Stimulated activated CD8-positive, alpha-beta memory T cell treated with anti-CD3 and anti-CD28 coated beads, Interleukin-4, amount 100 ng/mL, for 4 hours (primary cell): ENCODE measurements at places on chromosomes 16 and 17.

GRCh38 chr16:1791256-1791942, 2.1 kb downstream of the IGFALS start:
- DNase-seq: no peak

DNA sequence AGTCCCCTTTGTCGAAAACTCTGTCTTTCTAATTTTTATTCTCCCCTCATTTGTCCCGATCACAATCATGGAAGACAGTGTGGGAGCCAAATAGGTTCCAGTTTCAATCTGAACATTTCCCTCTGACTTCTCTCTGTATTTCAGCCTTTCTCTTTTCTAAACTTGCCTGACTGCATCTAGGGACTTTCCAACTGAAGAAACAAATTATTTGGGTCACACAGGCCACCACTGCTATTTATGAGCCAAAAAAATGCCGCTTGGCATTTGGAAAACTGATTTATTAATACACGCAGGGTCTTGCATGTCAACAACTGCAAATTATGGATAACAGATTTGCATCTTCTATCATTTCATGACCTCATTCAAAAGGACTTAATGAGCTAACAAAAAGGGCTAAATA, 55.2 kb upstream of the ELAC2 start:
- no peak for DNase-seq

DNA sequence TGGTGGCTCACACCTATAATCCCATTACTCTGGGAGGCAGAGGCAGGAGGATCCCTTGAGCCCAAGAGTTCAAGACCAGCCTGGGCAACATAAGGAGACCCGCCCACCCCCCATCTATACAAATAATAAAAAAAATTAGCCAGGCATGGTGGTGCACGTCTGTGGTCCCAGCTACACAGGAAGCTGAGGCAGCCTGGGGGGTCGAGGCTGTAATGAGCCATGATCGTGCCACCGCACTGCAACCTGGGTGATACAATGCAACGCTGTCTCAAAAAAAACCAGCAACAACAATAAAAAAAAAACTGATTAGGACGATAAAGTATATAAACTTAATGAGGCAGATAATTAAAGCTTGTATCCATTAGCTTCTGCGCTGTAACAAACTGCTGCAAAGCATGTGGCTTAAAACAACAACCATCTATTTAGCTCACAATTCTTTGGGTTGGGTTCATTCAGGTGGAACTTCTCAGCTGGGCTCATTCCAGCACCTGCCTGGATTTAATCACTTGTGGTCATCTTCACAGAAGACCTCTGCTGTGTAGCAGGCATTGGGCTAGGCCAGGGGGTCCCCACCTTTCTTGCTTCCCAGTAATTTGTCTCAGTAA, 45.8 kb downstream of the LCMT1 start:
- no peak for DNase-seq

GRCh38 chr16:86608301-86608747, 30.0 kb downstream of the FOXL1 start:
- DNase-seq: no peak

- DNase-seq: no peak
Measured at GRCh38 chr16:88274847-88275246, 107.9 kb upstream of the ZNF469 start.

DNA sequence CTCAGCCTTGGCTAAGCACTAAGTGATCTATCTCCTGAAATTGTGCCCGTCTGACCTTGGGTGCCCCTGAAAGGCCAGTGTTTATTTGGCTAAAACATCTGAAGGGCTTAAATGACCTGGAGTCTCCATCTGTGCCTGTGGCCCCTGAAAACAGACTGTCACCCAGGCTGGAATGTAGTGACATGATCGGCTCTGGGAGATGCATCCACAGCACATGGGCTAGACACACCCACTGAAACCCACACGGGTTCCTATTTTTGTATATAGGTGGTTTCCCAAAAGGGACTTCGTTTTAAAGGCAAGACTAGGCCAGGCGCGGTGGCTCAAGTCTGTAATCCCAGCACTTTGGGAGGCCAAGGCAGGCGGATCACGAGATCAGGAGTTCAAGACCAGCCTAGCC, 13.5 kb downstream of the CEP295NL start:
- no peak for DNase-seq

DNA sequence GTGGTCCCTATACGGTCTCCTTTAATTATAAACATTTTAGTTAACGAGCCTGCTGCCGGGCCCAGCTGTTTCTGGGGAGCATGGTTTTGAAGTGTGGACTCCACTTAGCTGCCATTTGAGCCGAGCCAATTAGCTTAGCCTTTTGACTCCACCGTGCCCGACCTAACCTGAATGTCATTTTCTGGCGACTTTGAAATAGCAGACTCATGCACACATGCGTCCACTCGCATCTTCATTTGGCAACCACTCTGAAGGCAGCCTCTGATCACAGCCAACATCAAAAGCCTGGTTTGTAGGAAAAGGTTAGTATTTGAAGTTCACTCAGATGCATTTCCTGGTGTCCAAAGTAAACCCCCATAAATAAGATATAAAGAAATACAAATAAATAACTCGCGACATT, 16.8 kb downstream of the AXIN2 start:
- DNase-seq: no peak

DNA sequence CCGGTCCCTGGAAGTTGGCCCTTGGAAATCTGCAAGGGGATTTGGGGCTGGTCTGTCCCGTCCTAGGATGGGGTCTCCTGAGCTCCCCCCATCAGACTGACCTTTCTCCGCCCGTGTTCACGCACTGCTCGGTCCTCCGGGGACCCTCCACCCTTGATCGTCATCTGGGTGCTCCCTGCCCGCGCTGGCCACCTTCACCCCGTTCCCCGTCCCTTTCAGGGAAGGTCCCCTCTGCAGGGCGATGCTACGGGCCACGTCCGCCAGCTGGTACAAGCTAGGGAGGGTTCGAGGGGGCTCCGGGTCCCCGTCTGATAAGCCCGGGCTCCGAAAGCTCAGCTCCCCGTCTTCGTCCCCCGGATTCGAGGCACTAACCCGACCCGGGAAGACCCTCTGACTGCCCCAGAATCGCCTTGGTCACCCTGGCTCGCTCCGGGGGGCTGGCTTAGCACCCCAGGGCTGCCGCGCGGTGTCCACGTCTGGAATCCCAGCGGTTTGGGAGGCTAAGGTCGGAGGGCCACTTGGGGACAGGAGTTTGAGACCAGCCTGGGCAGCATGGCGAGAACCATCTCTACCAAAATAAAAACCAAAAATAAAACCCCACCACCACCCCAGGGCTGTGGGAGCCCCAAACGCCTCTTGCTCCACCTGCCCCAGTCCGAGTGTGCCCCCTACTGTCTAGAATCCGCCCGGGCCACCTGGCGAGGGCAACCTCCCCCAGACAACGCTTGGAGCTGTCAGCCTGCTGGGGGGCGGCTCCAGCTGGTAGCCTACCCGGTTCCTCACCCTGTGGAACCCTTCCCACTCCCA, 1.1 kb upstream of the SLC43A2 start:
- DNase-seq: peak; percentile 58

- DNase-seq: no peak
Measured at GRCh38 chr16:65119901-65120401, 1.9 kb downstream of the CDH11 start.

- DNase-seq: no peak
Measured at GRCh38 chr17:7824021-7824924, 9.7 kb upstream of the KDM6B start.

GRCh38 chr17:19787733-19788357, 39.7 kb upstream of the ALDH3A1 start:
- no peak for DNase-seq

DNA sequence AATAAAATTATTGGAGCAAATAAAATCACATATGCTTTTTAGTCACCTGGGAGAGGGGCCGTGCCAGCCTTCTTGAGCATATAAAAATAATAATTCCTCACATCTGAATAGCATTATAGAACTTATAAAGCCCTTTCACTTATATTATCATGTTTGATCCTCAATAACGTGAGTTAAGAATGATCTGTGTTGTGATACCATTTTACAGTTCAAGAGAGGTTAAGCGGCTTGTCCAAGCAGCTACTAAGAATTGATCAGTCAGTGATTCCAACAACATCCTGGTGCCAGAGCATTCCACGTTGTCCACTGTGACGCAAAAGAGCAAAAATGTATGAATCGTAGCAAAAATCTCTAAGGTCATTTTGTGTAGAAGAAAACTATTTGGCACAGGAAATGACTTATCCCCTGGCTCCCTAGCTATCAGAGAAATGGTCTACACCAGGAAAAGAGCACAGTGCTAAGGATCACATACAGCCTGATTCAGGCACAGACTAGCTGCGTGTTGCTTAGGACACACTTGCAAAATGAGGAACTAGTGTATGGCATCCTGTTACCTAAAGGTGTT, 33.0 kb downstream of the ANKFN1 start:
- DNase-seq: no peak

- no peak for DNase-seq
Measured at GRCh38 chr16:31456988-31457360, 2.3 kb upstream of the ARMC5 start.

DNA sequence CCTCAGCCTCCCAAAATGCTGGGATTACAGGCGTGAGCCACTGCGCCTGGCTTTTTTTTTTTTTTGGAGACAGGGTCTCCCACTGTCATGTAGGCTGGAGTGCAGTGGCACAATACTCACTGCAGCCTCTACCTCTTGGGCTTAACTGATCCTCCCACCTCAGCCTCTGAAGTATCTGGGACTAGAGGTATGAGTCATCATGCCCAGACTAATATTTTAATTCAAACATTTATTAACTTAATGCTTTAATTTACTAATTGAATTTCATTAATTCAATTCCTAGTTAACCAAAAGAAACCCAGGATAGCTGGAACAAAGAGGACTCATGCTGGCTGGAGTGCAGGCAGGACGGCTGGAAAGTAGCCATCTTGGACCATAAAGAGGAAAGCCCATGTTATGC, 14.0 kb upstream of the KPNB1 start:
- no peak for DNase-seq

DNA sequence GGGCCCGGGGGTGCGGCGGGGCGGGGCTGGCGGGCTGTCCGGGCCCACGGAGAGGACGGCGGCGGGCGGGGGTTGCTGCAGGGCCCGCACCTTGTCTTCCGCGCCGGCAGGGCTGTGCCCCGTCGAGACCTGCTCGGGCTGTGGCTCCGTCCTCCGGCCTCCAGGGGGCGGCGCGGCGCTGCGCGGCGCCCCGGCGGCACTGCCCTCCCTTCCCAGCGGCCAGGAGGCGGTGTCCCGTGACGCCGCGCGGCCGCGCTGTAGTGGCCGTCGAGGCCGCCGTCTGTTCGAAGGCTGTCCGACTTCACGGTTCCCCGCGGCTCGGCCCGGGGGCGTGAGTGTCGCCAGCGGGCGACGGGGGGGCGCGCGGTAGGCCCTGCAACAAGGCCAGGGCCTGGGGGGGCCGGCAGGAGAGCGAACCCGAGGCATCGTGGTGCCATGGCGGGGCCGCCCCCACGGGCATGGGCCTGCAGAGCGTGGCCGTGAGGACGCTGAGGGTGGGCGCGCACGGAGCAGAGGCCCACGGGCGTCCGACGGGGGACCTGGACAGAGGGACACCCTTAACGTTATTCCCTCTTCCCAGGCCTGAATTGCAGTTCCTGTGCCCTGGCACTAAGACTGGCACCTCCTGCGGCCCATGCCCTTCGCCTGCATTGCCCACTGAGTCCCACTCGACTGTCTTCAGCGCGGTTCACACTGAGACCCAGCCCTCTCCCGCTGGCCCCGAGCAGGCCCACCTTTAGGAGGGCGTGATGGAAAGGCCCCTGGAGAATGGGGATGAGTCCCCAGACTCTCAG, at the start of gene PLEKHG4:
Gene PLEKHG4 (plus strand): TSS at position 237 of the 794 bp plus-strand sequence. CDS start 513 bp downstream, at position 750.
- DNase-seq: peak; percentile 60

GRCh38 chr17:79977161-79977631, 58.5 kb downstream of the TBC1D16 start:
- DNase-seq: no peak

- no peak for DNase-seq
Measured at GRCh38 chr17:50420419-50421112, 5.5 kb upstream of the ACSF2 start.

DNA sequence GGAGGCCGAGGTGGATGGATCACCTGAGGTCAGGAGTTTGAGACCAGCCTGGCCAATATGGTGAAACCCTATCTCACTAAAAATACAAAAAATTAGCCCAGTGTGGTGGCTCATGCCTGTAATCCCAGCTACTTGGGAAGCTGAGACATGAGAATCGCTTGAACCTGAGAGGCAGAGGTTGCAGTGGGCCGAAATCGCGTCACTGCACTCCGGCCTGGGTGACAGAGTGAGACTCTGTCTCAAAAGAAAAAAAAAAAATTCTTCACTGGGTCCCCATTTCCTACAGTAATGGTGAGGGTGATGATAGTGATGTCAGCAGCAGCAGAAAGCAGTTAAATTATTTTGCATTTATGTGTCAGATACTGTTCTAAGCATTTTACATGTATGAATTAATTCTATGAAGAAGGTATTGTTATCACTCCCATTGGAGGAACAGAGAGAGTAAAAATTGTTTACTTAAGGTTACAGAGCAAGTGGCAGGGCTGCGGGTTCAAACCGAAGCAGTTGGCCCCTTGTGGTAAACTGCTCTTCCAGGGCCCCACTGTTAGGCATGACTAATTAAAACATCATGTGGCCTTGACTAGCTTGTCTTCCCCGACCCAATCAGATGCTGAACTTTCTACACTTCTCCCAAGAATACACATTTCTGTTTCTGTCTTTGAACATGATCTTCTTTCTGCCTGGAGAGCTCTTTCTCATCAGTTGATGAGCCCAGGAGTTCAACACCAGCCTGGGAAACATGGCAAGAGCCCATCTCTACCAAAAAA, 45.8 kb downstream of the STAT3 start:
- DNase-seq: no peak

GRCh38 chr16:86630471-86630870, 52.1 kb downstream of the FOXL1 start:
- DNase-seq: no peak

DNA sequence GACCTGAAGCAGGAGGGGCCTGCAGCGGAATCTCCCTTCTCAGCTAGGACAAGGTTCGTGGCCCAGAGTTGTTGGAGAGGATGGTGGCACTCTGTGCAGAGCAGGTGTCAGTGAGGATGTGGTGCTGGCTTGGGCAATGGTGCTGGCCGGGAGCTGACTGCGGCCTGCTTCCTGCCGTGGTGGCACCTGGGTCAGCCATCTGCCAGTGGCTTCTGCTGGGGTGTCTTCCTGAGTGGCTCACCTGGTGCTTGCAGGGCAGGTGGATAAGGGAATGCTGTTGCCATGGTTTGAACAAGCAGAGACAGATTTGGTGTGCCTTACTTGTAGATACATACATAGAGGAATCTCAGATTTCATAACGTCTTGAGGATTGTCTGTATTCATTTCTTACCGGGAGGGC, 69.6 kb downstream of the SEC14L1 start:
- no peak for DNase-seq

GRCh38 chr17:5473906-5474305, 5.1 kb upstream of the DHX33 start:
- no peak for DNase-seq

- DNase-seq: no peak
Measured at GRCh38 chr17:76492123-76492988, 8.9 kb downstream of the RHBDF2 start.

GRCh38 chr17:65556014-65556909, 5.2 kb downstream of the AXIN2 start:
- DNase-seq: peak; percentile 72
